ENCODE measurements at places on chromosomes 6 and 20.
A peak's percentile ranks its signal among the peaks of the same experiment; 100 is the strongest.

GRCh38 chr6:133157995-133158394 lies 83.2 kb upstream of the EYA4 start:
- no peak for ATAC-seq

DNA sequence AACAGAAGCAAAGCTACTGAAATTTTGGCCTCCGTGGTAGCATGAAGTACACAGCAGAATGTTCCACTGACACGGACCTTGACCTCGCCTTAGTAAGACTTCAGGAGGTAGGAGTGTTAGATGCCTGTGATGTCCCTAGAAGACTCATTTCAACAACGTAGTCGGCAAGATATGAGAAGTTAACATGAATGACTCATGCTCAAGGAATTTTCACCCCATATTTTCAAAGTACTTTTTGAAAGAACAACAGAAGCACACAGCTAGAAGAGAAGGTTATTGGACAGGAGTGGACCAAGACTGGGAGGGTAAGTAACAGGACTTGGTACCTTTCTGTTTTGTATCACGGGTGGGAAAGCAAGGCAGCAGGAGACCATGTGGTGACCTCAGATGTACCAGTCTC lies 78.0 kb downstream of the DZANK1 start:
- no peak for ATAC-seq

DNA sequence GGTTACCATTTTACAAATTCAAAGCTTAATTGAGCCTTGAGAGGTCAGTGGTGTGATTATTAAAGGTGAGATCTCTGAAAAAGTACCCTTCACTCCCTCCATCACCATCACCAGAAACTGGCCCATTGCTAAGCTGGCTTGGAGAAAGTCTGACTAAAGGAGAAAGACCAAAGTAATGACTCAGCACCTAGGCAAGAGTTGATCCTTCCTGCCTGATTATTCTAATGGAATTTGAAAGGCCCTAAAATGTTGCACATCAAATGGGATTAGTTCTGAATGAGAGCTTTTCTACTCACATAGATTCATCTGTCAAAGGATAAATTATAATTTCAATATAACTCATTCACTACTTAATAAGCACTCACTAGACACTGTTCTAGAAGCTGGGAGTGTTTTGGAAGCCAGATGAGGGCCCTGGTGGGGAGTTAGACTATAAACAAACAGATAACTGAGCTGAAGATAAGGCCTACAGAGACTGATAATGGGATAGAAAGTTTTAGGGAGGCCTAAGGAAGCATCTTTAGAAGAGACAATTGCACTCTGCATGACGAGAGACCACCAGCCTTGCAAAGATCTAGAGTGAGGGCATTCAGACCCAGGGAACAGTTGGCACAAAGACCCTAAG lies 366.7 kb downstream of the SYNE1 start:
- no peak for ATAC-seq

- ATAC-seq, result no peak
Observed at GRCh38 chr6:151723152-151723551, 84.3 kb upstream of the ESR1 start.

DNA sequence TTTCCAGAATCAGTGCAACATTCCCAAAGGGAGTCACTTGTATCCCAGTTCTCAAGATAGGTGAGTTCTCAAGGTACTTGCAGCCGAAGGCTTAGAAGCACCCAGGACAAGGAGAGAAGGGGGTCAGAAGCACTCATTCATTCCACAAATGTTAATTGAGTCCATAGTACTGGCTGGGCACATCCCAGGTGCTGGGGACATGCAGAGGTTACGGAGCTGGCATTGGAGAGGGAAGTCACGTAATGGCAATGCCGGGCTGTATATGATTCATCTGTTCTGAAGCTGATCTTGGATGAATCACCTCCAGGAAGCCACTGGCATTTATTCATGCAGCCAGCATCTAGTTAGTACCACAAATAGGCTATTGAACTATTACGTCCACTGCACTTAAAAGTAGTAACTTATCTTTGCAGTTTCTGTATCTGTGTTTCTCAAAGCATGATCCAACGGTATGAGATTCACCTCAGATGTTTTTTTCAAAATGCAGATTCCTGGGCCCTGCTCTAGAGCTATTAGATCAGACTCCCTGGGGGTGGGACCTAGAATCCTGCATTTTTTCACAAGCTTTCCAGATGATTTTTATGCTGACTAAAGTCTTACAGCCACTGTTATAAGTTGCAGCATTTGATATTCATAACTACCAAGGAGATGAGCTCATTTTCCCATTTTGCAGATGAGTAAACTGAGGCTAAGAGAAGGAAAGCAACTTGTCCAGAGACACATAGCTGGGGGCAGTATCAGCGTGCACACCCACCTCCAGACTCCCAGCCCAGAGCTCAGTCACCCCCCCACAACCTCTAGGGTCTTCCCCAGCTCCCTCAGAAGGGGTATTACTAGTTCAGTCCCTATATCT lies 44.1 kb upstream of the ID1 start:
- ATAC-seq, result peak; percentile 53

- ATAC-seq, result no peak
Observed at GRCh38 chr6:150514806-150515380, 84.8 kb upstream of the PLEKHG1 start.

GRCh38 chr20:19427913-19428312 lies 215.5 kb downstream of the SLC24A3 start:
- ATAC-seq, result no peak

DNA sequence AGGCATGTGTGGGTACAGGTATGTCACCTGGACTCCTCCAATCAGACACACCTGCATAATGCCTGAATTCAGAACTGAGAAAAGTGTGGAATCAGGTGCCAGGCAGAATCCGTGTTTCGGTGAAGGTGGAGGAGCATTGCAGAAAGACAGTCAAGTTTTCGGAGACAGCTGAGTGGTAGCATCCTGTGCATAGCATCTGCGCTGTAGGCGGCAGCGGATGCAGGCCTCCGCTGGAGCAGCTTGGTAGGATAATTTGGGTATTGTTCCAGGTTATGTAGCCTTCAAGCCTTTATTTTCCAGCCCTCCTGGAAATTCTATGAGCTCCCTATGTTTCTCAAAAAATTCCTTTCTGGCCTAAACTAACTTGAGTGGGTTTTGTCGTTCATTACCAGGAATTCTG lies 15.5 kb upstream of the ARMC2 start:
- no peak for ATAC-seq

DNA sequence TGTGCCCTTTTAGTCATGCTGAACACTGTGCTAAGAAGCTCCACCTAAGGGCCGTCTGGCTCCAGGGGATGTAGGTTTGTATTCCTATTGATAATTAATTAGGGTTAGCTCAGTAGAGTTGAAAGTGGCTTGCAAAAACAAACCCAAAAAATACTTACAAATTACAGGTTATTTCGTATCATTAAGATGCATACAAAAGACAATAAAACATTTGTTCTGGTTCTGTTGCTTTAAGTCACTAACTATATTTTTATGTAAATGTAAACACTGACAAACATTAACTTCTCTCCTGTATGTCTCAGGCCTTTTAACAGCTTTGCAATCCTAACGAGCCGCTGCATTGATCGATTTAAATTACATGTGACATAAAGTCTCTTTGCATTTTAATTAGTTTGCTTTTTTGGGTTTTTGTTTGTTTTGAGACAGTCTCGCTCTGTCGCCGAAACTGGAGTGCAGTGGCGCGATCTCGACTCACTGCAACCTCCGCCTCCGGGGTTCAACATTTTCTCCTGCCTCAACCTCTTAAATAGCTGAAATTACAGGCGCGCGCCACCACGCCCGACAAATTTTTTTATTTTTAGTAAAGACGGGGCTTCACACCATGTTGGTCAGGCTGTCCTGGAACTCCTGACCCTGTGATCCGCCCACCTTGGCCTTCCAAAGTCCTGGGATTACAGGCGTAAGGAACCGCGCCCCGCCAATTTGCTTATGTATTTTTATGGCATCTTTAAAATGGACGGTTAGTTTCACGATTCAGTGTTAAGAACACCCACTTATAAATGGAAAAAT lies 110.9 kb downstream of the HFE start:
- no peak for ATAC-seq

GRCh38 chr6:134424165-134424797 lies 106.4 kb upstream of the SGK1 start:
- ATAC-seq, result no peak

DNA sequence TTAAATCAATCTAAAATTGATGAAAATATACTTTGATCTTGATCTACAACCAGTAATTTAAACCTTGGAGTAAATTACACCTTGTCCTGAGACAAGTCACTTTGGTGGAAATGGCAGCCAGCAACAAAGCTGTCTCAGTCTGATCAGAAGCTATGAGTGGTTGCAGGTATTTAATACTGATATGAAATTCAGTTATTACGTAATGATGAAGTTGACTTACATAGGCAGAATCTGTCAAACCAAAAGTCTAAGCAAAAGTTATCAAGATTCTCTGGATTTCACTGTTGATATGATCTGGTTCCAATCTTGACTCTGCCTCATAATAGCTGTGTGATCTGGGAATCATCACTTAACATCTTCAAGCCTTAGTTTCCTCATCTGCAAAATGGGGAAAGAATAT lies 27.6 kb upstream of the GSTA5 start:
- ATAC-seq, result no peak

GRCh38 chr6:169724494-169725124 lies at the start of gene PHF10:
Gene PHF10, minus strand, starts transcription at chr6:169724500. Its CDS starts 569 bp downstream, at chr6:169723931.
- ATAC-seq, result peak; percentile 61

- ATAC-seq, result no peak
Observed at GRCh38 chr20:34883087-34883688, 6.8 kb downstream of the ACSS2 start.

DNA sequence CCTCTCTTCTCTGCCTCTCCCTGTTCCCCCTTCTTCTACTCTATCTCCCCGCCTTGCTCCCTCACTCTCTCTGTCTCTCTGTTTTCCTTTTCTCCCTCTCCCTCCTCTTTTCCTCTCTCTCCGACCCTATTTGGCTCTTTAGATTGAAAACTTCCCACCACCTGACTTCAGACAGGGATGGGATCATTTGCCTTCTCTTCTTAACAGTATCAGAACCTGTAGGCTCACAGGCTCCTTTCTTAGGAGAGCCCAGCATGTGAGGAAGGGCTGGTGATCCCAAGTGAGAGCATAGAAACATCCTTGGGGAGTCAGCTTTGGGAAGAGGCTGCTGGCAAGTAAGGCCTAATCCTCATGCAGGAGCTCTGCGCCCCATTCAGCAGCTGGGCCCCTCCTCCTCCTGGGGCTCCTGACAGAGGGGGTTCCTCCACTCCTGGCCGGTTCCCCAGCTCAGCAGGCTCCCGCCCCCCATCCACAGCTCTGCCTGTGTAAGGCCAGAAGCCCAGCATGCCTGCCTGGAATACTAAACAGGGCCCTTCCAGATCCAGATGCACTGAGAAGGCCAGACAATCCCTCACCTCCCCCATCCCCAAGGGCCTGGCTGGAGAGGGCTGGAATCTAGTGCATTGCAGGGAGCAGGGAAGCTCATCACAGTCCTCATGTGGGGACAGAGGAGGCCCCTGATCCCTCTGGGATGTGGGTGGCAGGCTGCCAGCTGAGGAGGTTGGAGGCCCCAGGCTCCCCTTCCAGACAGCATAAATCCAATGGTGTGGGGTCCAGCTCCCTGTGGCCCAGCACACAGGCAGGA lies 93.4 kb downstream of the PTPRT start:
- ATAC-seq, result no peak

DNA sequence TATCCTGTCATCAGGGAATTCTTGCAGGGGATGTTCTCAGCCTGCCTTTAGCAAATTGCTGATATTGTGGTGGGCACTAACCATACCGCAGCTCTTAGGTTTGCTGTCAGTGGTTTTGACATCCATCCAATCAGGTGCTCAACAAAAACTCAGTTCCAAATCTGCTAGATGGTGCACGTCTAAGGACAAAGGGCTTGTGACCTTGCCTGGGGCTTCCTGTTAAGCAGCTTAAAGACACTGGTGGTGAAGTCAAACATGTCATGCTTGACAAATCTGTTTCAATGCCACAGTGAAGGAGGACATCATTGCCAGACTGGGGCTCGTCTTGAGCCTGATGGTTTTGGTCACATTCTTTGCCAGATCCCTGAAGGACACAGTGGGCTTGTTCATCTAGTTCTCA lies 179.8 kb upstream of the NOX3 start:
- no peak for ATAC-seq

DNA sequence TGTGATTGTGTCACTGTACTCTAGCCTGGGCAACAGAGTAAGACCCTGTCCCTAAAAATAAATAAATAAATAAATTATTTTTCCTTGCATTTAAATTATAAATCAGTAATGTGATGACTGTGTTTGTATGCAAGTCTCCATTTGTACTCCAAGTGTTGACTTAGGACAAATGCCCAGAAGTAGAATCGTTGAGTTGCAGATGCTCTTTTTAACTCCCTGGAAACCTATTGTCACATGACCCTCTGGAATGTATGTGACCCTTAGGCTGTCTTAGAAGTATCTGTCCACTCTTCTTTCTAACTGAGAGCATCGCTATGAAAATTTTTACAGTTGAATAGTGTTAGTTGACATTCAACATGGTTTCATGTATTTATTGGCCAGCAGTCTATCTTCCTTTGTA lies 18.8 kb downstream of the OR2A4 start:
- ATAC-seq, result no peak

DNA sequence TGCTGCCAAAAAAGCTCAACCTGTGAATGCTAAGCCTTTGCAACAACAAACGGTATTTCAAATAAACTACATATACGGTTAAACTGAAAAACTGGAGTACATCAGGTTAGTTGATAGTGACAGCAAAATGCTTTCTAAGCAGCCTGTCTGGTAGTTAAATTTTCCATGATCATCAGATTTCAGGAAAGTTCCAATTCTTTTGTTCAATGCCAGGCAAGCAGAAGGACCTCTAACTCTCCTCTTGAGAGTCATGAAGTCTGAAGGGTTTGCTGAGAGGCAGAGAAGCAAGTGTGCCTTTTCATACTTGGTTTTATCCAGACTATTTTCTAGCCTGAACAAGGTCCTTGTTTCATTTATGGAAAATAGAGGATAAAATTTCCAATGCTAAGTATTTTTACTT lies 4.5 kb downstream of the FLRT3 start:
- ATAC-seq, result no peak

GRCh38 chr6:143136647-143137046 lies 76.0 kb downstream of the AIG1 start:
- no peak for ATAC-seq

- no peak for ATAC-seq
Observed at GRCh38 chr6:36791521-36792135, 47.6 kb downstream of the CPNE5 start.

GRCh38 chr20:38117635-38118034 lies 47.4 kb downstream of the TGM2 start:
- ATAC-seq, result no peak

GRCh38 chr20:11411765-11412164 lies 505.9 kb upstream of the BTBD3 start:
- no peak for ATAC-seq

GRCh38 chr6:152124429-152125074 lies 317.1 kb downstream of the ESR1 start:
- ATAC-seq, result no peak

DNA sequence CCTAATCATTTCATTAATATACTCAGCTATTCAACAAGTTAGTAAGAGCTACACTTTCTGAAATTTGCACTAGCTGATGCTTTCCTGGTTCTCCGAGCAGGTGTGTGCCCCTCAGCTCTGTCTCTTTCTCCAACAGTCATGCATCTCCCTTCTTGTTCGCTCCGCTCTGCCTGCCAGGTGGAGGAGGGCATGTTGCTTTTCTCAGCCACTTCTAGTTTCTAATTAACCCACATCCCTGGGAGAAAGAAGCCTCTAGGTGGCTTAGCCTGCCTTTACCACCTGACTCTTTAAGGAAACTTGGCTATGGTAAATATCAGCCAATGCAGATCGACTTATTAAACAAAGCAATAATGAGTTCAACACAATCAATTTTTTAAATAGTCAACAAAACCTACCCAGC lies 34.2 kb downstream of the LRFN2 start:
- ATAC-seq, result no peak
